BJ (cell line): ENCODE measurements at places on chromosomes 11 and 22.

- no peak for DNase-seq
These were observed 11.8 kb downstream of the CELSR1 start for GRCh38 chr22:46525389-46526243.

GRCh38 chr11:96012086-96012824 lies 88.3 kb upstream of the MTMR2 start:
- DNase-seq, result no peak

DNA sequence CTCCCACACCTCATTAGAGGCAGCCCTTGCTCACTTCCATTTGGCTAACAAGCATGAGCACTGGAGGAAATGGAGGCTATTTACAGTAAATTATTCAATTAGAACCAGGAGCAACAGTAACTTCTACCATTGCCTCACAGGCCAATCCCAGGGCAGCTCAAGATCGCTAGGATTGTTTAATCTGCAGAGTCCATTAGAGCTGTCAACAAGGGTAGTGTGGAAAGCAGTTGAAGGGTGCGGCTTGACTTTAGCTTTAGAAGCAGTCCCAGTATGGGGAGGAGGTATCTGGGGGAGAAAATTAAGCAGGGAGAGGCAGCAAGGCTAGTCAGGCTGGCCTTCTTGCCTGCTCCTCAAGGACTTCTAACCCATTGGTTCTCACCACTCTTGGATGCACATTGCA lies 38.3 kb upstream of the CYP2R1 start:
- no peak for DNase-seq

GRCh38 chr11:1288426-1289151 lies 20.8 kb downstream of the TOLLIP start:
- DNase-seq, result no peak

DNA sequence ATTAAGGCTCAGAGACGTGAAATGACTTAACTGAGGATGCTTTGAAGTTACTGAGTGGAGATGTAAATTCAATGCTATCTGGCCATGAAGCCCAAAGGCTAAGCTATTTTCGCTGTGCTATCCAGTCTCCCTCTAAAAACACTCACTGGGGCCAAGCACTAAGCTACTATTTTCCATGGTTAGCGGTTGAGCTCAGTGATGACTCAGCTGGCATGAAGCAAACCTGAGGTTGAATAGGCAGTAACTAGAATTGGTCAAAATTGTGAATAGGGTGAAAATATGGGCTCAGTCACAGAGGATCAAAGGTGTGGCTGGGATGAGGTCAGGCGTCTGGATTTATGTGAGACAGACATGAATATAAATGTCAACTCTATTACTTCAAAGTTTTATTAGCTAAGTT lies 564.2 kb upstream of the KIRREL3 start:
- DNase-seq, result no peak

DNA sequence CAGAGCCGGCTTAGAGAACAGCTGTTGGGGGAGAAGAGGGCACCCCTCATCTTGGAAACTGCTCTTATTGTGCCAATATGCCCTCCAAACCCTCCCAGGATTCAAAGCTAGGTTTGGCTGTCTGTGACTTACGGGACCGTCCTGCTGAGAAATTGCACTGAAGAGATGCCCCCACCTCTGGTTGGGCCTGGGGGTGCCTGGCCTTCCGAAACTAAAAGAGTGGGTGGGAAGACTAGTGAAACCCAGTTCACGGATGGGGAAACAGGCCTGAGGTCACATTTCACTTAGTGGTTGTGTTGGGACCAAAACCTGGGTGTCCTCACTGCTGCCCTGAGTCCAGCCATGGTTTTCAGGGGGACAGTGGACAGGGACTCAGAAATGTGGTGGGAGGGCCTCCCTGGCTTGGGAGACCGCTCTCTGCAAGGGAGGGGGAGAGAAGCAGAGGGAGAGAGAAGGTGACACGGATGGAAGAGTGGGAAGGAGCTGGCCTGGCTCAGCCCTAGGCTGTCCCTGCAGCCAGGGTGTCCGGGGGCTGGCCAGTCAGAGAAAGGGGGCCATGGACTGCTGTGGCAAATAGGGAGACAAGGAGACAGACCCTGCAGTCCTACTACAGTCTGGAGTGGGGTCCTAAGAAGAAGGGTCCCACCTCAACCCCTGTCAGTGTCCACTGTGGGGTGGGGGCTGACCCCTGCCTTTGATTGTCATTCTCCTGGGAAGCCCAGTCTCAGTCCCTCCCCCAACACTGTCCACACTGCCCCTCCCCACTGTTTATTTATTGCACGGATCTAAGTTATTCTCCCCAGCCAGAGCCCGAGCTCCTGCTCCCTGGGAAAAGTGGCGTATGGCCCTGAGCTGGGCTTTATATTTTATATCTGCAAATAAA lies 13.6 kb downstream of the MAFF start:
- DNase-seq, result no peak

DNA sequence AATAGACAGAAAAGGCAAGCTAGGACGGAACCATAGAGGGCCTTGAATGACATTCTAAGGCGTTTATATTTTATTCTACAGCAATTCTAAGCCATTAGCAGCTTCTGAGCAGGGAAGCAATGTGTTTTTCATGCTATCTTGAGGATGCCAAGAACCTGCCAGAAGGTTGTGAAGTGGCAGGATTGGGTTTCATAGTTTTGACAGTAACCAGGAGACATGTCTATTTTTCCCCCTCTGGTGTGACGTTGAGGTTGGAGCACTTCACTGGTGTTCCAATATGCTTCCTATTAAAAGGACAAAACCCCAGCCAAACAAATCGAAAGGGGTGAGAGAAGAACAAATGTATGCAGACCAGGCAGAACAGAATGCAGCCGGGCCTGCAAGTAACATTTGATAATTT lies 148.2 kb downstream of the SPATA19 start:
- no peak for DNase-seq

DNA sequence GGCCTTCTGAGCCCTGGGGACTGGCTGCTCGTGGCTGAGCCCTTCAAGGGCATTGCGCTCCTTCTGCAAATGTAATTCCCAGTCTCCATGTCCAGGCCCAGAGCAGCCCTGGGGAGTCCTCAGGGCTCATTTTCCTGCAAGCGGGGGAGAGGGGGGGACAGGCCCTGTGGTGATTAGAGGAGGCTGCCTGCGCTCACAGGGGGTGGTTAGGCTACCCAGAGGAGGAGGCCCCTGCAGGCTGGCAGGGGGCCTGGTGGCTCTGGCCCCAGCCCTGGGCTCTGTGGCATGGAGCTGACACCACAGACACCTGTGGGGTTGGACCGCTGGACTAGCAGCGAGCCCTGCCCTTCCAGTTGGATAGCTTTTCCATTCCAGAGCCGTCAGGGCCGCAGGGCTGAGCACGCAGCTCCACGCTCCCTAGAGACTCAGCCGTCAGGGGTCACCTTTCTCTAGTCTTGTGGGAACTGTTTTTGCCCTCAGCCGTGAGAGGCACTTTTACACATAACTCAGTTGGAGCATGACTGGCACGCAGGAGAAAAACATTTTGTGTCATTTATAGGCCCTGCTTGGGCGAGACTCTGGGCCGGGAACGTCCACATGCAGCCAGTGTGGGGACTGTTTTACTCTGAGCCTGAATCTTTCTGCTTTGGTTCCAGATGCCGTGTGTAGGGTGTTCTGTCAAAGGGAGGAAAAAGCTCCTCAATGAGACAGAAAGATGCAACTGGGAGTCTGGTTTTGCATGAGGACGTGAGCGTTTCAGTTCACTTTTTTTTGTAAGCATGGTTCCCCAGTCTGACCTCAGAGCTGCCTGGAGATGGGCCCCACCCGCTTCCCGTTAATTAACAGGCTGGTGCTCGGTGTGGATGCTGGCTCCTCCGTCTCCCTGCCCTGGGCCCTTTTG lies 58.1 kb downstream of the LRP5 start:
- no peak for DNase-seq

- DNase-seq, result no peak
These were observed 21.4 kb downstream of the TRIM5 start for GRCh38 chr11:5663511-5663910.

GRCh38 chr11:72037554-72038311 lies 39.0 kb downstream of the IL18BP start:
- DNase-seq, result no peak

DNA sequence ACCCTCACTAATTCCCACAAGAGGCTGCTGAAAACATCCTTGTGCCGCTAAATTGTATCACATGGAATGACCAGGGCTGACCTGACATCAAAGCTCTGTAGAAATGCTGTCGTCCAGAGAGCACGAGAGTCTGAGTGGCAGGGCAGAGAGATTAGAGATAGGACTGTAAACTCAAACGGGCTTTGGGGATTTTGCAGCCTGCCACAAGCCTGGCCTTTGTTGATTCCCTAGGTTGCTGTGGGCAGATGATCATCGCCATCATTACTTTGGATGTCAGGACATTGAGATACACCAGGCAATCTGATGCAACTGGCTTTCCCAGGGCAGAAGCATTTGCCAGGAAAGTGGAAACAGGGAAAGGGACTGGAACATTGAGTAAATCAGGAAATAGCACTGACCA lies 131.6 kb downstream of the ETS1 start:
- no peak for DNase-seq

DNA sequence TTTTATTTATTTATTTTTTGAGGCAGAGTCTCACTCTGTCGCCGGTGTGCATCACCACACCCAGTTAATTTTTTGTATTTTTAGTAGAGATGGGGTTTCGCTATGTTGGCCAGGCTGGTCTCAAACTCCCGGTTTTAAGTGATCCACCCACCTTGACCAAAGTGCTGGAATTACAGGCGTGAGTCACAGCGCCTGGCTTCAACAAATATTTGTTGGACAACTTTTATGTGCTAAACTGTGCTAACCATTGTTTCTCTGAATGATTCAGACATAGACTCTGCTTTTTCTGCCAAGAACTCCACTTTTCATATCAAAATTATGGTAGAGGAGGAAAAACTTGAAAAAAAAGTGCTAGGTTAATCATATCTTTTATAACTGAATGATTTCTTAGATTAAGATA lies 36.3 kb downstream of the MMP7 start:
- DNase-seq, result no peak

DNA sequence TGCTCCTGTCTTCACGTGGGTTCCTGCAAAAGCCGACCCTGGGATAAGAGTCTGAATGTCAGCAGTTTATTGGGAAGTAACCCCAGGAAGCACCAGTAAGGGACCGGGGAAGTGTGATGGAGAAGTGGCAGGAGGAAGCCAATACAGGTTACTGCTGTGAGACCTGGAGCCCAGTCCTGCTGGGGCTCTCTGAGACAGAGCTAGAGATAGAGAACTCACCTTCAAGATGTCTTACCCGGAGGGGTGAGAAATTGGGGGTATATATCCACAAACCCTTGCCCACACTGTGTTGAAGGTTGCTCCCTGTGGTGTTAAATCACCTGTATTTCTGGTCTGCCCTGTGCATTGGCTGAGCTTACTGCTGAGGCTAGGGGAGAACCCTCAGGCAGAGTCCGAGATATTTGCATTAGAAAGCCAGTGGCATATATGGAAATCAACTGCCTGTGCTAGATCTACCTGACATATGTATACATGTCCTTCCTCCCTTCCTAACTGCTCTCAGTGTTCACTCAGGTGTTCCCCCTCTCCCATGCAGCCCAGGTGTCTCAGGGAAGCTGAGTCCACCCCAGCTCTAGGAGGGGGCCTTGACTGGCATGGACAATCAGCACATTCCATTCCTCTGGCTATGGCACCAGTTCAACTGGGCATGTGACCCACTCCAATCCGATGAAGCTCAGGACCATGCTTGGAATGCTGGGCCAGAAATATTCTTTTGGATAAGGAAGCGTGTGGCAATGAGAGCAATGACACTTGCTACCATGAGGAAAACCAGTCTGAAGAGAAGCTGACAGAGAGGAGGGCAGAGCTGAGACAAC lies 6.8 kb upstream of the MICAL2 start:
- DNase-seq, result no peak

DNA sequence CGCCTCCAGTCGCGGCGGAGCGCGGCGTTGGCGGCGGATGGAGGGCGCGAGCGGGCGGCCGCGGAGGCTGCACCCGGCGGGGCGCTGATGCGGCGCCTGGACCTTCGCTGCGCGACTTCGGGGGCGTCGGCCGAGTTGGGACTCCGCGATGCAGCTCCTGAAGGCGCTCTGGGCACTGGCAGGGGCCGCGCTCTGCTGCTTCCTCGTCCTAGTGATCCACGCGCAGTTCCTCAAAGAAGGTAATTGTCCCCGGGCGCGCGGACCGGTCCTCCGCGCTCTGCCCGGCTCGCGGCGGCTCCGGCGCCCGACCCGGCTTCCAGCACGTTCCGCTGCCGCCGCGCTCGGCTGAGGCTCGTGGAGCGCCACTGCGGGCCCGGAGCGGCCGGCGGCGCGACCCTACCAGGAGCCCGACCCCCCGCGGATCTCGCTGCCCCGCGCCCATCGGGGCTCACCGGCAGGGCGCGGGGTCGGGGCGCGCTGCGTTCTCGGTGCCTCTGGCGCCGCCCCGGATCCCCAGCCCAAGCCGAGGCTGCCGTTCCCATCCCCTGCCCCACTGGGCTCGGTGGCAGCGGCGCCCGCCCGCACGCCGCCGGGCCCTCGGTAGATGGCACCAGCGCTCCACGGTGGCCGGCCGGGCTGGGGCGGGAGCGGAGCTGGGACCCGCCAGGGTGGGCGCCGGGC lies 1251.2 kb downstream of the BRD1 start:
- no peak for DNase-seq

DNA sequence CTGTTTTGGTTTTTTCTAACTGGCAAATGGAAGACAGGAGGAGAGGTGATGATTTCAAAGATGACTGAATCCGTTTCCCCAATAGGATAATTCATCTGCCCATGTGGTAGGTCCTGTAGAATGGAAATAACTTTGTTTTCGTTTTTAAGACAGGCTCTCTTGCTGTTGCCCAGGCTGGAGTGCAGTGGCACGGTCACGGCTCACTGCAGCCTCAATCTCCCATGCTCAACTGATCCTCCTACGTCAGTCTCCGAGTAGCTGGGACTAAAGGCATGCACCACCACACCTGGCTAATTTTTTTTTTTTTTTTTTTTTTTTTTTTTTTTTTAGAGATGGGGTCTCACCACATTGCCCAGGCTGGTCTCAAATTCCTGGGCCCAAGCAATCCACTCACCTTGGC lies 77.4 kb upstream of the BIRC3 start:
- DNase-seq, result no peak

DNA sequence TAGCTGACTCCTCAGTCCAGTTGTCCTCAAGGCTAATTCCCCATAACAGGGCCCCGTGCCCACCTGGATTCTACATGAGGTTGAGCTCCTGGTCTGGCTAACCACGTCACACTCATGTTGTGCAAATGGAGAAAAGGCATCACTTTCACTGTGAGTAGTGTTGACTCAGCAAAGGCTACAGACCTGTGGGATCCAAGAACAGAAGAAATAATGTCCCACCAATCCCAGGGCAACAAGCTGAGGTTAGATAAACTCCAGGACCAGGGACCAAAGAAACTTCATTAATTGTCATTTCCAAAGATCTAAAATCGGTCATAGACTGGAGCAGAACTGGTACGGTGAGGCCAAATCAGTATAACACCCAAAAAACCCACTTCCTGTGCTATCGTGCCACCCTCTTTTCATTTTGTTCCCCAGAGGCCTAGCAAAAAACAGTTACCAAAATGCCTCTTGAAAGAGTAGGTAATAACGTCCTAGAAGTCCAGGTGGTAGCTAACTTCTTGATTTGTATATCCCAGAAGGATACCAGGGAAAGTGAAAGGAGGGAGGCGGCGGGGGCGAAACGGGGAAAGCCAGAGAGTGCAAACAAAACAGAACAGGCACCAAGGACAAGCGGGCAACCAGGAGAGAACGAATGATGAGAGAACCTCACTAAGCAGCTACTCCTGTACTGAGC lies 1.4 kb downstream of the PCSK7 start:
- no peak for DNase-seq

GRCh38 chr11:60511393-60511792 lies 3.8 kb upstream of the MS4A13 start:
- DNase-seq, result no peak
